Activated T-helper 2 cell treated with anti-CD3 and anti-CD28 coated beads, Interferon-gamma antibody, Interleukin-2, Interleukin-4, amounts not matched to agents 10 μg/mL and 5 μg/mL and 100 μg/mL, durations not matched to agents 14 hours and 24 hours and 36 hours (primary cell): ENCODE measurements at places on chromosomes 2 and 18.

GRCh38 chr2:29644949-29645348 lies 276.4 kb downstream of the ALK start:
- no peaks in the 10 kb centered on the region for H3K36me3 ChIP-seq
- H3K27ac ChIP-seq = no peak overlapping the region
- no peaks in the 10 kb centered on the region for H3K27me3 ChIP-seq
- H3K4me3 ChIP-seq = no peak overlapping the region
- DNase-seq = no peak
- H3K4me1 ChIP-seq = no peaks in the 10 kb centered on the region

DNA sequence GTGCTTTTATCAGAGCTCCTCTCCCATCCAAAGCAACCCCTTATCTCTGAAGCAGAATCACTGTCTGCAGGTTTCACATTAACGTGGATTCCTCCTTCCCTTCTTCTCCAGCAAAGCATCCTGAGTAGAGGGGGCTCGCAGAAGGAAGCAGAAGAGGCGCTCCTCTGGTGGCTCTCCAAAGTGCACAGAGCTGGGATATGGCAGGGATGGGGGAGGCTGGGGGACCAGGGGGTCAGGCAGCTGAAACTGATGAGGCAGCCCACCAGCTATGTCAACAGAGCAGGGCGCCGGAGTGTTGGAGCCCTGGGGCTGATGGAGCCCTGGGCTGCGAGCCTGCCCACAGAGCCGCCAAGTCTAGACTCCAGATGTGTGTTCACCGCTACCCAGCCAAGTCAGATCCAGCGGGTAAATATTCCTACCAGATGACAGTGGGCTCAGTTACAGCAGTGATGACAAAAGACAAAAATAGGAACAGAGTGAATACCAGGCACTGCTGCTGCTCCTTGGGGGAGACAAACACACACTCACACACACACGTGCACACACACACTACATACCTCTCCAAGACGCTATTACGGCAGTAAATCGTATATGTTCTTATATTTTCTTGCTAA lies 678.3 kb upstream of the ID2 start:
- H3K4me3 ChIP-seq = no peak overlapping the region
- H3K4me1 ChIP-seq = peaks cover 21% of the 10 kb centered on the region
- H3K27ac ChIP-seq = no peak overlapping the region
- no peaks in the 10 kb centered on the region for H3K36me3 ChIP-seq
- H3K27me3 ChIP-seq = no peaks in the 10 kb centered on the region
- DNase-seq = no peak

DNA sequence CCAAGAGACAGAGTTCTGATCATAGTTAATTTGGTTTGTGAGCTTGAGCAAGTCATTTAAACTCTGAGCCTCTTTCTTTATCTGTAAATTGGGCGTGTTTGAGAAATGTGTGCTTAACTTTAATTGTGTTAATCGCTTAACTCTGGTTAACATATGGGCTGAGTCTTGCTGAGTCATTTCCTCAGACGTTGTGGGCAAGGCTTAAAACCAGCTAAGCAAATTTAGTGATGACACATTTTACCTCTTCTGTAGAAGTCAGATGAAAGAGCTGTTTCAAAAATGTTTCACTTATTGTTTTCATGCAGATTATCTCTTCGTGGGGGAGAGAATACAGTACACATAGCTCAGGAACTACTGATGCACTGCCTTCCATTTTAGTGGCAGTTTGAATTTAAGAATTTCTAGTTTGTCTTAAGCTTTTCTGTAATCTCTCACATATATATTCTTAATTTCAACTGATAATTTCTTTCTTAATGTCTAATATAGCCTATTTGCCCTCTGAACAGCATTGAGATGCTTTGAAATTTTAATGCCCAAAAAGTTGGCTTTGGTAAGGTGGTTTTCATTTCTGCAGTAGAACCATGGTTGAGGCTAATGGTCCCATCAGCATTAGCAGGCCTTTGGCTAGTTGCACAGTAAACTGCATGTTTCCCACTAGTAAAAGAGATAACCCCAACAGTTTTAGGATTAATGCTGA lies 34.9 kb downstream of the RAB10 start:
- H3K4me1 ChIP-seq = peaks cover 53% of the 10 kb centered on the region
- DNase-seq = peak; percentile 53
- H3K4me3 ChIP-seq = peak overlapping the region; percentile 27
- H3K27ac ChIP-seq = peak overlapping the region; percentile 93

DNA sequence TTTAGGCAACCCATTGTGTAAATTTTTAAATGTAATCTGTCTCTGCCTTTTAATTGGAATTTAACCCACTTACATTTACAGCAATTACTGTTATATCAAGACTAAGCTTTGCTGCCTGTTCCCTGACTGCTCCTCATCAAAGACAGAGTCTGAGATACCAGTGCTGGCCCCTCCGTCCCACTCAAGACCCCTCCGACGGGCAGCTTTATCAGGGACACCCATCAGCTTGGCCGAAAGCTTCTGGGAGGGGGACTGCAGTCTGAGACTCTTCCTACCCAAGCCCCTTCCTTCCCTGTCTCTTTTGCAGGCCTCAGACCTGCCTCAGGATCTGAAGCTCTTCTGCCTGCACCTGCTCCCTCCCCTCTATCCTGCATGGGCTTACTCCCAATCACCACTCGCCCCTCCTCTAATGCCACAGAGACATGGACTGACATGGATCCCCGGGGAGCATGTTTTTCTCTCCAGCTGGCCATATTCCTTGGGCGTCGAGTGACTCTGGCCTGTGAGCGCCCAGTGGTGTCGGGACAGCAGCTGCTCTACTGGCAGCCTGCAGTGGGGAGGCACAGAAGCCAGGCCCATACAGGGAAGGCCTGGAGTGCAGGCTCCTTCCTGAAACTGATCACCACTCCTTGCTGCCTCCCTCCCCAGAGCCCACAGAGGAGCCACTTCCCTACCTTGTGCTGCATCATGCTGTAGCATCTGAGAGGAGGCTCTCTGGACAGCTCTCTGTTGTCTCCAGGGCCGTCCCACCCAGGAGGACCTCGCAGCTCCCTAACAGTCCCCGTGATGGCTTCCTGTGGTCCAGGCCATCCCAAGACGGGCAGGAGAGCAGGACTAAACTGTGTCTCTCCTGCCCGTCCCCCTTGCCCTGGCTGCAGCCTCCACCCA lies 3.7 kb upstream of the KIF1A start:
- H3K4me1 ChIP-seq = peaks cover 4% of the 10 kb centered on the region
- peaks cover 52% of the 10 kb centered on the region for H3K27me3 ChIP-seq
- no peak overlapping the region for H3K27ac ChIP-seq
- DNase-seq = no peak

DNA sequence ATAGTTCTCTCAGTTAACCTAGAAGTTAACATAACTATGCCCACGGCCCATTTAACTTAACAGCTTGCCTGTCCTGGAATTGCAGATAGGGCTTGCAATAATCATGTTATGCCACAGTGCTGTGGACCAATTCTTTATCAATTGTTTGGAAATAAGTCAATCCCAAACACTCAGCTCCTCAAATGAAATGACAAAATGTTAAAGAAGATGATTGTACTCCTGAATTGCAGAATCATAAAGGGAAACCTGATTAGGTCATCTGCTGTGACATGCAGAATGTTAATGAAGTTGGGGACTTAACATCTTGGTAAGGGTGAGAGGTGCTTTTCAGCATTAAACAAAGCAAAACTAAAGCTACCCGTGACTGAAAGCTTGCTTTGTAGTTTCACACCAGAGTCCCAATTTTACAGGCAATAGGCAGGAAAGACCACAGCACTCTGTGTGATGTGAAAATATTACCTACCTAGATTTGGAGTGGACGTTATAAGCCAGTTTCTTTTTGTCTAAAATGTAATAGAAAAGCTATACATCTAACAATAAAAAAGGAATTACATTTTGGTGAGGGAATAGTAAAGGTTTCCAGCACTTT lies 364.0 kb downstream of the GPD2 start:
- no peak for DNase-seq
- H3K4me3 ChIP-seq = no peak overlapping the region
- H3K4me1 ChIP-seq = no peaks in the 10 kb centered on the region

- peaks cover 51% of the 10 kb centered on the region for H3K36me3 ChIP-seq
- H3K4me1 ChIP-seq = peaks cover 2% of the 10 kb centered on the region
- no peak overlapping the region for H3K4me3 ChIP-seq
- DNase-seq = no peak
- H3K27ac ChIP-seq = no peak overlapping the region
Observed at GRCh38 chr2:222922019-222922800, 61.4 kb downstream of the ACSL3 start.

GRCh38 chr2:11406958-11407381 lies 59.0 kb downstream of the E2F6 start:
- H3K4me1 ChIP-seq = no peaks in the 10 kb centered on the region
- H3K4me3 ChIP-seq = no peak overlapping the region
- no peak for DNase-seq
- H3K36me3 ChIP-seq = no peaks in the 10 kb centered on the region
- H3K27ac ChIP-seq = no peak overlapping the region

- DNase-seq = no peak
- peaks cover 26% of the 10 kb centered on the region for H3K4me1 ChIP-seq
- H3K27ac ChIP-seq = no peak overlapping the region
- H3K27me3 ChIP-seq = no peaks in the 10 kb centered on the region
- H3K4me3 ChIP-seq = no peak overlapping the region
Observed at GRCh38 chr2:218727502-218728165, 17.0 kb downstream of the TTLL4 start.

DNA sequence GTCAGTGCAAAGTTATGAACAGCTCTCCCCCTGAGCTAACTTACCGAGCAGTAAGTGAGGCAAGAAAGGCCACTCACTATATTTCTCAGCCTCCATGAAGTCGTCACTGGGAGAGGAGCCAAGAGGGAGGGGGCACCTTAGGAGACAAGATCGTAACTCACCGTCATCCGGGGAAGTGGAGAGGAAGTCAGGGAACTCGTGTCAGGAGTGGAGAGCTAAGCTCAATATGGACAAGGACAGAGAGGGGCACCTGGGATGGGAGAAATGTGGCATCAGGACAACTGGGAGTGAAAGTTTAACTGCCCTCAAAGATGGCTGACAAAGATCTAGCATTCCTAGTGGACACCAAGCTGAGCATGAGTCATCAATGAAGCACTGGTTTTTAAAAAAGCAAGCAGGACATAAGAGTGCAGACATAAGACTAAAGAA lies 37.1 kb downstream of the BCL11A start:
- DNase-seq = no peak
- H3K36me3 ChIP-seq = no peaks in the 10 kb centered on the region
- H3K4me1 ChIP-seq = peaks cover 9% of the 10 kb centered on the region

GRCh38 chr2:2057125-2057721 lies 273.9 kb downstream of the MYT1L start:
- peaks cover 11% of the 10 kb centered on the region for H3K4me1 ChIP-seq
- H3K27me3 ChIP-seq = no peaks in the 10 kb centered on the region
- peak; percentile 83 for DNase-seq
- no peak overlapping the region for H3K4me3 ChIP-seq
- peak overlapping the region; percentile 5 for H3K27ac ChIP-seq
- H3K36me3 ChIP-seq = no peaks in the 10 kb centered on the region

- no peaks in the 10 kb centered on the region for H3K36me3 ChIP-seq
- no peaks in the 10 kb centered on the region for H3K4me1 ChIP-seq
- H3K27me3 ChIP-seq = peaks cover 4% of the 10 kb centered on the region
- no peak for DNase-seq
Observed at GRCh38 chr2:74327199-74327598, 16.0 kb downstream of the SLC4A5 start.
